Activated CD4-positive, alpha-beta T cell treated with anti-CD3 and anti-CD28 coated beads, Interleukin-2, amount 10 ng/mL, durations not matched to agents 24 days and 14 days (primary cell): ENCODE measurements at places on chromosomes 1 and 21. TPM values are rescaled to one million over a fixed set of nuclear protein-coding genes. Genes with fewer than 3 reads are reported as not detected.
A peak's percentile ranks its signal among the peaks of the same experiment; 100 is the strongest.

Gene NFASC
- total RNA-seq = 0.17 and 0.21 TPM in 2 replicates

Gene TNFRSF9
- 30.5 and 30.9 TPM in 2 replicates for total RNA-seq

DNA sequence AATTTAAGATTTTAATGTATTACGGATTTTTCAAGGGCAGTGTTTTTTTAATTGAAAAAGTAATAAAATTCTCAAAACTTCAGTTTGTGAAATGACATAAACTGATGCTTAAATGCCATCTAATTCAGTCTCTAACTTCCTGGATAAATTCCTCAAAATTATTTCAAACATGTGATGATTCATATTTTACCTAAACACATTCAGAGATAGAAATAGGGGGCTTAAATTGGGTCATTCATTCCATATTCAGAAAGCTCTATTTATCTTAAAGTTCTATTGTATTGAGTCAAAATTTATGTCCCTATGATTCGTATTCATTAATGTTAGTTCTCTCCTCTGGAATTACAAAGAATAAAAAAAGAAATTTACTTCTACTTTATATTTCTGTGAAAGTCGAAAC lies 713.6 kb upstream of the CHRM3 start:
- no peak for DNase-seq

Gene ECM1
- 1.5 and 2.4 TPM in 2 replicates for total RNA-seq

DNA sequence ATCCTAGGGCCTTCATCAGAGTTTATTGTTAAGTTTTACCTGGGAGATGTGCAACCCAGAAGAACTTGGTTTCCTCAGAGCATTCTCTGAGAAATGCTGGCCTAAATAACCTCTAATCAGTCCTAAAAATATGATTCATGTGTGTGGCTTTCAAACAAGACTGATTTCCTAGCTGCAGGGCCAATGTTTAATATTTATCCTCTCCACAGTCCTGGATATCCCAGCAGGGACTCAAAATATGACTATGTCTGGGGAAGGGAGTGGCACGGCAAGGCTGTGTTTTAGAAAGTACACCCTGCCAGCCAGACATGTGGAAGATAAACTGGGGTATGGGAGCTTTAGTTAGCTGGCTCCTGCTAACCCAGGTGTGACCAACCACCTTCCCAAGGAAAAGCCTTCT lies 26.3 kb downstream of the PLPP3 start:
- DNase-seq = no peak

- no peak for DNase-seq
These were observed 35.0 kb upstream of the SLC2A1 start for GRCh38 chr1:42993502-42994136.

DNA sequence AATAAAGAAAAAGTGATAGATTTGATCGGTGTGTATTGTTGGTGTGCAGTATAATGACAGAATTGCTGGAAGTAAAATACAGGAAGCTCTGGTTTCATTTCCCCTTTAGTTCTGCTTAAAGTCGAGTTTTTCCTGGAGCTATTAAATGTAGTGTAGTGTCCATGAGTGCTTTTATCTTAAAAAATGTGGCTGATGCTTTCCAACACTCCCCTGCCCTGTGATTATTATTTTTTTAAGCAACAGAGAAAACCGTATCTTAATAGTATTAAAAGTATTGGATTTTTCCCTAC lies 1.1 kb downstream of the LGALS8 start:
- DNase-seq = no peak

DNA sequence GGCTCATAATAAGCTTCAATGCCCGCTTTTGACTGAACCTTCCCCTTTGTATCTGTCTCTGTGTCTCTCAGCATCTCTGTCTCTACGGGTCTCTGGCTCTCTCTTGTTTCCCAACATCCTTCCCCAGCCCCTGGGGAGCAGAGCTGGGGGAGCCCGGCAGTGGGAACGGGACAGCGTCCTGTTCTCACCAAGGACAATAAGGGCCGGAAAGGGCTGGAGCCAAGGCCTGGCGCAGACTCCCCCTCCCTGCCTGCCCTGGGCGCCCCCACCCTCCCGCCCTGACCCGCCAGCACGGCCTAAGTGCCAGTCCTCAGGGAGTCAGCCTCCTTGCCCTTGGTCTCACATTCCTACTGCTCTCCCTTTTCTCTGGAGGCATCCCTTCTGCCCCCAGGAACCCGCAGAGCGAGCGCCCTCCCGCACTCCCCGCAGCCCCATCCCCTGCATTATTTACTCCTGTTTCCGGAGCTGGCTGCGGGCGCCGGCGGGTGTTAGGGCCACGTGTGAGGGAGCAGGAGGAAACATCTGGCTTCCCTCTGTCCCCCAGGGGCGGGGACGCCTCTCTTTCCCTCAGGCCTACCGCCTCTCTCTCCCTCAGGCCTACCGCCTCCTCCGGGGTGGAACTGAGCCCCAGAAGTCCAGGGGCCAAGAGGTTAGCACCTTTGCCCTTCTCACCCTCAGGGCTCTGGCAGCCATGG lies 6.5 kb downstream of the KRTCAP2 start:
- DNase-seq = peak; percentile 56

GRCh38 chr21:43274022-43274945 lies 105.5 kb downstream of the CRYAA start:
- DNase-seq = no peak
